Left ventricle myocardium inferior (tissue), 1 donor: ENCODE measurements at places on chromosomes 7 and 10.

- DNase-seq = peak; percentile 40
Measured at GRCh38 chr10:69644658-69645295, 14.7 kb downstream of the FAM241B start.

GRCh38 chr10:45463244-45464116, 89.5 kb downstream of the ALOX5 start:
- peak; percentile 19 for DNase-seq

DNA sequence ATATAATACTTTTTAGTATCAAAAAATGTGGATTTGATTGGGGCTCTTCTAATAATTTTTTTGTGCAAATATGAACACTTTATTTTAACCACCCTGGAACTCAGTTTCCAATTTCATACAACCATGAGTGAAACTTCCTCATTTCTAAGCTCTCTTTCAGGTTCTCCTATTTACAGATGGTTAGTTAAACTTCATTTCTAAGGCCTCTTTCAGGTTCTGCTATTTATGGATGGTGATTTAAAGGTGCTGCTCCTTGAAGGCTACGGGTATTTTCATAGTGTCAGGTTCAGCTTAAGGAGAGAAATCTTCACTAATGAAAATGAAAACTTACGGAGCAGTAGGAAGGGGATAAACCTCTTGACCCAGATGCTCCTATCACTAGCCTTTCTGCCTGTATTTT, 568.3 kb downstream of the KIF20B start:
- DNase-seq = no peak

- no peak for DNase-seq
Measured at GRCh38 chr7:128151635-128152034, 89.4 kb upstream of the LEP start.

GRCh38 chr7:17325364-17325763, 26.9 kb downstream of the AHR start:
- DNase-seq = no peak

DNA sequence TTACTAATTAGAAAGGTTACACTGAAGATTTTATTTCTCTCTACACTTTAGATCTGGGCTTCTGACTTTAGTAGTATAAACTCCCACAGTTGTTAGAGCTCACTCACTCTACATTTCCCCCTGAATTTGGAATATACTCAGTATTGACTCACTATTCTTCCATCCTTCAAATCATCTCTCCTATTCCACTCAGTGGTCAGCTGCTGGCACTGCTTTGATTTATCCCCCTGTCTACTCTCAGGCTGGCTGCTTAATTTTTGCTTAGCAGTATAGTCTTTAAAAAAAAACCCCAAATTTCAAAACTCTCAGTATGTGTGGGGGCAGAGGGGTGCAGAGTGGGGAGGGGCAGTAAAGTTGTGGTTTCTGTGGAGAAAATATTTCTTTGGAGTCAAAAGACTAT, 68.9 kb downstream of the CDK6 start:
- DNase-seq = no peak

GRCh38 chr7:81484261-81484660, 285.6 kb downstream of the HGF start:
- DNase-seq = peak; percentile 37

DNA sequence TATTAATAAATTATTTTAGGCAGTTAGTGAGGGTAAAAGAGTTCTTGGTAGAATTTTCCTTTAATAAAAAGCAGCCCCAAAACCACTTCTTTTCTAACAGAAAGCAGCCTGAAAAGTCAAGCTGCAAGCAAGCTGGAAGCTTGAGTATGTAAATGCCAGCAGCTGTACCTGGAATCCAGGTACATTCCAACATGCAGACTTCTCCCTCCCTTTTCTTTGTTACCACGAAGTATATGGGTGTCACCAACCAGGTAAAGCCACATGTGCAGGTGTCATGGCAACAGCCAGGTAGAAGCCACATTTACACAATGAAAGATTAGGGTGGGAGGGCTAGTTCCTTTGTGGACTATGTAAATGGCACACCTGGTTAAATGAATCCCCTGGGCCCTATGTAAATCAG, 114.6 kb downstream of the EPC1 start:
- no peak for DNase-seq

- DNase-seq = no peak
Measured at GRCh38 chr10:10313149-10313835, 704.4 kb upstream of the CELF2 start.
